ENCODE measurements at places on chromosomes 3 and 15.

- no peak for DNase-seq
These were observed 188.7 kb downstream of the THSD4 start for GRCh38 chr15:71303977-71304376.

GRCh38 chr3:37668818-37669610 is 192.7 kb upstream of the CTDSPL start:
- DNase-seq: no peak

- DNase-seq: no peak
These were observed 22.8 kb upstream of the ELP6 start for GRCh38 chr3:47536221-47536891.

DNA sequence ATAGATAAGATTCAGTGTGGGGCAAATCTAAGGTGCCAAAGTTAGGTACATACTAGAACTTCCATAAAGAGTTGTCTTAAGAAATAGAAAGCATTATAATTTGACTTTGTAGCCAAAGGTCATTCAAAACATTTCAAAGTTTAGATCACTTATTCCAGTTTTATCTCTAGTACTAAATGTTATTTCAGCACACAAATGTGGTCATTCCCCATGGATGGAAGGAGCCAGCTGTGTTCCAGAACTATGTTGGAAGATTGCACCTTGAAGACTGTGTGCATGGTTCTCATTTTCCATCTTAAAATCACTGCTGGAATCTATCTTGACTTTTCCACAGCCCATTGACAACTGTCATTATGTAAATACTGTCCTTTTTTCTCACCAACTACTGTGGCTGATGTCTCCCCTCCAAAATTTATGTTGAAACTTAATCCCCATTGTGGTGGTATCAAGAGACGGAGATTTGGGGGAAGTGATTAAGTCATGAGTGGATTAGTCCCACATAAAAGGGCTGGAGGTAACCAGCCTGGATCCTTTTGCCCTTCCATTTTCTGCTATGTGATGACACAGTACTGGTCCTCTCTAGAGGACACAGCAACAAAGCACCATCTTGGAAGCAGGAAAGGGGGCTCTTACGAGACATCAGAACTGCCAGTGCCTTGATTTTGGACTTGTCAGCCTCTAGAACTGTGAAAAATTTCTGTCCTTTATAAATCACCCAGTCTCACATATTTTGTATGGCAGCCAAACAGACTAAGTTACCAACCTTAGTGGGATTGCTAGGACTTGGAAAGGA is 24.0 kb downstream of the TGFBR2 start:
- no peak for DNase-seq

DNA sequence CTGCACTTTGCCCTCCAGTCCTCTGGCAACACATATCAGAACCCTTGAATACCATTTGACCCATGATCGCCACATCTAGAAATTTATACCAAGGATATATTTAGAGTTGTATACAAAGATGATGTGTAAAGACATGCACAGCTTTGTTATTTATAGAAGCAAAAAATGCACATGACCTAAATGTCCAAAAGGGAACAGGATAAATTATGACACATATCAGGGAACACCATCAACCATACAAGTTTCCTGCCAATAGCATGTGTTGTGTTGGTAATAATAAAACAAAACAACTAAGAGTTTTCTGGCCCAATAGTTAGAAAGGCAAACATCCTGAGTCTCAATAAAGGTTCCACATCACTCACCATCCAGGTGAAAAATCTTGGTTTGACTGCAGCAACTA is 51.5 kb downstream of the AAGAB start:
- no peak for DNase-seq

GRCh38 chr3:99934975-99935797 is 117.5 kb downstream of the CMSS1 start:
- DNase-seq: no peak

GRCh38 chr3:11213810-11214450 is 58.3 kb upstream of the ATG7 start:
- DNase-seq: no peak

DNA sequence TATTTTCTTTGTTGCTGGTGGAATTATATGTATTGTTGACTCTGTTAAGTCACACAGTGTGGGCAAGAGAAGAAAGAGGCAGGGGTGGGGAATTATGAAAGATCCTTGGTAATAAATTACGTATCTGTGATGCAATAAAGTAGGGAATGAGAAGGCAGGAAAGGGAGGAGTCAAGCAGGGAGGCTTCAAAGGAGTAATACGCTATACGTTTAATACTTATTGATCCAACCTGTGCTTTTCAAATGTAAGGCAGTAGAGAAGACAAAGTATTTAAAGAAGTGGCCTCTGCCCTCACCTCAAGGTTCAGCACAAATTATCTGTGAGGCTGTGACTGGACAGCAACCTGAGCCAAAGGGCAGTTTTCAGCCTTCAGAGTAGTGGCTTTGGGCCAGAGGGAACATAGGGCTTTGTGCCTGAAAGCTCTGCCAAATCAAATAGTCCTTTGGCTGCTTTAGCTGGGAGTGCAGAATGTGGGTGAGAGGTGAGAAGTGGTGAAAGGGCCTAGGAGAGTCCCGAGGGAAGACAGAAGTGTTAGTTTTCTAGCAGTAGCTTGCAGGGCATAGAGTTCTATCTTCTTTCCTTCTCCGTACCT is 1.2 kb upstream of the PLIN1 start:
- DNase-seq: no peak

GRCh38 chr3:12356175-12356574 is 67.3 kb downstream of the PPARG start:
- DNase-seq: no peak

DNA sequence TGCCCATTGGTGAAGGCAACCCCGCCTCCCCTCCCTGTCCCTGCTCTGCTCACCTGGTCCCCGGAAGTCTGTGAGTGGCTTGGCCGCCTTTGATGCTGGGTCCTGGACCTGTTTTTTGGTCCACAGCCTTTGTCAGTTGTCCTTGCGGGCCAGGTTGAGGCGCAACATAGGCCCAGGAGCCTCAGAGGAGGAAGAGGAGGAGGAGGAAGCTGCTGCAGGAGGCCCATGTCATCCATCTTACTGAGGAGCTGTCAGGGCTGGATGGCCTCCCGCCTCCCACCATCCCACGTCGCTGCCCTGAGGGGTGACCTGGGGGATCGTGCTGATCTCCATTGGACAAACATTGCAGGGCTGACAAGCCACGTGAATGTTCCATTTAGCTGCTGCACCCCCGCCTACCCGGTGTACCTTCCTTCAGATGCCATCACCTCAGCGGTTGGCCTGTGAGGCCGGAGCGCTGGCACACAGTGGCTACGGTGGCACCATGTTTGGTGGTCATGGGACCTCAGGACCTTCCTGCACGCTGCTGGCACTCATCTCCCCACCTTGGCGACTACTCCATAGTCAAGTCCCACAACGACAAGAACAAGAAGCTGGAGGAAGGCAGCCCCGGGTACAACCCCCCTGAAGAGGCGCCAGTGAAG is 106.3 kb downstream of the SMAD6 start:
- no peak for DNase-seq

GRCh38 chr3:23303601-23304217 is 100.6 kb downstream of the UBE2E2 start:
- DNase-seq: no peak

GRCh38 chr3:50258029-50258680 is 10.8 kb upstream of the SEMA3B start:
- no peak for DNase-seq

- DNase-seq: no peak
These were observed 289.8 kb upstream of the SEMA6D start for GRCh38 chr15:47427463-47427862.

DNA sequence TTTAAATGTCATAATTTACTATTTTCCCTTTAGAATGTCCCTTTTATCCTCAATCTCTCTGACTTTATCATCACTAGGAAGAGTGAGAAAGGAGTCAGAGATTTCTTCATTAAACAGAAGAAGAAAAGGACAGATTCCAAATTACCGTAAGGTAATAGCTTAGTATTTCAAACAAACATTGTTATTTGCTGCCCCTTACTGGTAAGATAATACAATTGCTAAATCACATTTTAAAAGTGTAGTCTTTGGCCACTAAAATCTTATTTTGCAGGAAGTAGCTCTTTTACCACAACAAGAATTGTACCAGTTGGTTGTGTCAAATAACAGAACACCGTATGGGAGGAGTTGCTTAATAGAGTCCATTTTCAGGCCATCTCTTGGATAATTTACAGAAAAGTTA is 53.7 kb downstream of the CGGBP1 start:
- peak; percentile 49 for DNase-seq

DNA sequence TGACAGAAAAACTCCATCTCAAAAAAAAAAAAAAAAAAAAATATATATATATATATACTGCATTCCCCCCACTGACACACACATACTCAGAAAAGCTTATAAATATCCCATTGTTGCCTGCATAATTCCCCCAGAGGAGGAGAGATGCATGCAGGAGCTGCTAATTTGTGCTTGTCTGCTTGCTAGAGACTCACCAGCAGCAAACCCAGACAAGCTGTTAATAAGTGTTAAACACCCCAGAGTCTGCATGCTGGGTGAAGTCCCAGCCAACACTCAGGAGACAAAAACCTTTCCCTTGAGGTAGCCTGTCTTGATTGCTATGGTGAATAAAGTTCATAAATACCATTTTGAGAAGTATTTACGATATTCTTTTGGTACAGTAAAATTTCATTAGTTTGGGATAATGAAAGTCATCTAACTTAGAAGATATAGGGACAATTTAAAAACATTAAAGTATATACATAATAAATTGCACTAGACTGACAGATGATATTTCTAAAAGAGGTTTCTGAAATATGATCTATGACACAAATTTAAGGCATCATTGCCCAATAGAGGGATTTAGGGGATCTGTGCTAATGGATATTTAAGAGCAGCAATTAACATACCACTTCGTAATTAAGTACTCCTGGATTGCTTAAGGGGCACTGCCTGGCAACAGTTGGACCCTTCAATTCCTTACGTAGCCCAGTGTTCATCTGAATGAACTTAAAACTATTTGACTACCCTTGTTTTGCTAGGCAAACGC is 400.0 kb upstream of the C2CD4B start:
- no peak for DNase-seq

- DNase-seq: peak; percentile 68
These were observed 5.3 kb downstream of the POU1F1 start for GRCh38 chr3:87270908-87271700.

All from kidney capillary endothelial cell (primary cell).